ENCODE measurements at places on chromosomes 3 and 15. TPM values are rescaled to one million over a fixed set of nuclear protein-coding genes. Genes with fewer than 3 reads are reported as not detected.

GNAI2 gene
- total RNA-seq: 226 TPM

RLBP1 gene
- not detected for total RNA-seq

EAF2 gene
- total RNA-seq: 3.4 TPM

CPNE9 gene
- not detected for total RNA-seq

GHSR gene
- total RNA-seq: not detected

MNS1 gene
- 1.5 TPM for total RNA-seq

ASTE1 gene
- 5.7 TPM for total RNA-seq

LPCAT4 gene
- total RNA-seq: 16.6 TPM

ICE2 gene
- 26.5 TPM for total RNA-seq

CFAP91 gene
- 0.77 TPM for total RNA-seq

GPR27 gene
- 0.12 TPM for total RNA-seq

HGD gene
- total RNA-seq: not detected

IQCH gene
- 7.0 TPM for total RNA-seq

NLGN1 gene
- total RNA-seq: 20.1 TPM

RASGRF1 gene
- under 0.01 TPM for total RNA-seq

MESP1 gene
- 1.1 TPM for total RNA-seq

MITF gene
- 23.7 TPM for total RNA-seq

Data from uterine smooth muscle cell (primary cell).